ENCODE measurements at places on chromosomes 5 and 9.

- H3K27ac ChIP-seq = no peak overlapping the region
- H3K27me3 ChIP-seq = no peaks in the 10 kb centered on the region
- no peak overlapping the region for H3K4me3 ChIP-seq
- no peaks in the 10 kb centered on the region for H3K36me3 ChIP-seq
- DNase-seq = no peak
- no peaks in the 10 kb centered on the region for H3K4me1 ChIP-seq
Measured at GRCh38 chr9:99745085-99745484, 76.6 kb upstream of the NR4A3 start.

GRCh38 chr5:66675406-66675805 lies 79.2 kb downstream of the MAST4 start:
- no peaks in the 10 kb centered on the region for H3K36me3 ChIP-seq
- H3K4me3 ChIP-seq = no peak overlapping the region
- H3K4me1 ChIP-seq = no peaks in the 10 kb centered on the region
- DNase-seq = no peak
- no peaks in the 10 kb centered on the region for H3K27me3 ChIP-seq

- no peaks in the 10 kb centered on the region for H3K27me3 ChIP-seq
- no peak within 1 kb of the TSS for H3K27ac ChIP-seq
- no peak within 1 kb of the TSS for H3K4me3 ChIP-seq
- H3K36me3 ChIP-seq = no peaks in the 10 kb centered on the region
Measured at GRCh38 chr5:141412854-141413539, at the start of gene PCDHGA10. Gene PCDHGA10 (plus strand): TSS chr5:141412987. CDS start chr5:141413176, 189 bp downstream.

DNA sequence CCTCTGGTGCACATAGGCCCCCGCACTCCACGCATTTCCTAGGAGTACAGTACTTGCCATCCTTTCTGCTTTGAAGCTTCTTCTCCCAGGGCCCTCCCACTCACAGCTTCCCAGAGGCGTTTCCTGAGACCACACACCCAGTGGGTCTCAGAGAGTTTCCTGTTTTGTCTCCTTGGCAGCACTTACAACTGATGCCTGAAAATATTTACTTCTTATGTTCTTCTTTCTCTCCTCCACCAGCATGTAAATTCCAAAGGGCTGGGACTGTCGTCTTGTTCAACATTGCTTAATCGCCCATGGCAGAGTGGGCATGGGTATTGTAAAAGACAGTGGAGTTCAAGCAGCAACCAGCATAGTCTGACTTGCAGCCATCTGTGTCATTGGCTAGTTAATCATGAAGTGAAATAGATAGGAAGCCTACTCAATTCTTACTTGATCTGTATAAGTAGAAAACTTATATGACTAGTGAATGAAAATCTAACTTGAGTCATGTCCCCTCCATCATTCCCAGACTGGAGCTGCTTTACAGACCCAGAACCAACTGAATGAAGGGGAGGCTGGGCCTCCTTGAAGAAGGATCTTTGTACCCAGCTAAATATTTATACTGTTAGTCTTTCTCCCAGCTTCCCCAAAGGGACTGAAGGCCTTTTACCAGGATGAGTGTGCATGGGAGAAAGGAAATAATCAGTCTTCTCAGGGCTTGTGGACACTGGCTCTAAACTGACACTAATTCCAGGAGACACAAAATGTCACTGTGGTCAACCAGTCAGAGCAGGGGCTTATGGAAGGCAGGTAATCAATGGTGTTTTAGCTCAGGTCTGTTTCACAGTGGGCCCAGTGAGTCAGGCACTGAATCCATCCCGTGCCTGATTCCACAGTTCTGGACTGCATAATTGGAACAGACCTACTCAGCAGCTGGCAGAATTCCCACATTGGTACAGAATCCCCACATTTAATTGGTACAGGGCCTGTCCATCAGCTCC lies 116.4 kb downstream of the SV2C start:
- no peaks in the 10 kb centered on the region for H3K4me1 ChIP-seq
- DNase-seq = no peak
- no peaks in the 10 kb centered on the region for H3K36me3 ChIP-seq
- H3K27me3 ChIP-seq = no peaks in the 10 kb centered on the region
- no peak overlapping the region for H3K27ac ChIP-seq

GRCh38 chr5:79205965-79206364 lies 30.0 kb upstream of the JMY start:
- no peak for DNase-seq
- H3K36me3 ChIP-seq = no peaks in the 10 kb centered on the region
- no peaks in the 10 kb centered on the region for H3K27me3 ChIP-seq
- H3K4me3 ChIP-seq = no peak overlapping the region
- no peak overlapping the region for H3K27ac ChIP-seq

- H3K4me1 ChIP-seq = no peaks in the 10 kb centered on the region
- H3K27me3 ChIP-seq = no peaks in the 10 kb centered on the region
Measured at GRCh38 chr5:76622076-76622475, 1.1 kb downstream of the F2RL2 start.

DNA sequence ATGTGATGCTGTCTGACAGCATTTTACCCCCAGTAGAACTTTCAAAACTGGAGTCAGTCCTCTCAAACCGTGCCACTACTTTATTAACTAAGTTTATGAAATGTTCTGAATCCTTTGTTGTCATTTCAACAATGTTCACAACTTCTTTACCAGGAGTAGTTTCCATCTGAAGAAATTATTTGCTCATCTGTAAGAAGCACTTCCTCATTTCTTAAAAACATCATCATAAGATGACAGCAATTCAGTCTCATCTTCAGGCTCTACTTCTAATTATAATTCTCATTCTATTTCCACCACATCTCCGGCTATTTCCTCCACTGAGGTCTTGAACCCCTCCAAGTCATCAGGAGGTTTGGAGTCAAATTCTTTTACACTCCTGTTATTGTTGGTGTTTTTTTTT lies 2.3 kb upstream of the TAS2R1 start:
- no peaks in the 10 kb centered on the region for H3K36me3 ChIP-seq
- no peaks in the 10 kb centered on the region for H3K4me1 ChIP-seq
- no peak overlapping the region for H3K4me3 ChIP-seq
- no peak overlapping the region for H3K27ac ChIP-seq
- no peak for DNase-seq
- no peaks in the 10 kb centered on the region for H3K27me3 ChIP-seq

DNA sequence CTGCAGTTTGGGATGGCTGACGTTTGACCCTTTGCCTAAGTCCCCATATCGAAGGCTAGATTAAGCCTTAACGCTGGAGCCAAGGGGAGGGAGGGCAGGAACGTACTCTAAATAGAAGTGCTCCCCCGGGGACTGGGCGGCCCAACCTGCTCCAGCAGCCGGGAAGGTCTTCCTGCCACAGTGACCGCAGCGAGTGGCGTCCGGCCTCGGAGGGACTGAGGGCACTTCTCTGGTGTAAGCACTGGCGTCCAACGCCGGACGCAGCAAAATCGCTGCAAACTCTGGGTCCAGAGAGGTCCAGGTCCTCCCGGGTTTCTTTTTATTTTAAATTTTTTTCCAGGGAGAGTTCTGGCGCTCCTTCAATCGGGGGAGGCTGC lies 505 bp upstream of the ACER2 start:
- no peaks in the 10 kb centered on the region for H3K27me3 ChIP-seq
- H3K4me3 ChIP-seq = peak overlapping the region; percentile 36
- peak; percentile 83 for DNase-seq
- H3K27ac ChIP-seq = no peak overlapping the region
- H3K36me3 ChIP-seq = no peaks in the 10 kb centered on the region

DNA sequence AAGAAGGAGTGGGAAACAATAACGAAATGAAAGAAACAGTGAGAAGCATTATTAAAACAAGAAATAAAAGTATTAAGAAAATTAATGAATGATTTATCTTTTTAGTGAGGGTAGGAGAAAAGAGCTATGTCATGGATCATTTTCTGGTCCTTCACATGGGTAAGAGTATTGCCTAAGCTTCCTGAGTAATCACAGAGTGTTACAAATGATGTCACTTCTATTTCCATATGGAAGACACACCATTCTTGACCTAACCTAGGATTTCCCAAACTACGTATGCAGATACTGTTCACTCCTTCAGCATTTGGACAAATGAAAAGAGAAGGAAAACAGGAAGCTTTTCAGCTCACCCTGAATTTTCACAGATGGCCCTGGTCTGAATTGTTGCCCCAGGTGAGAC lies 3.3 kb upstream of the TSLP start:
- no peaks in the 10 kb centered on the region for H3K27me3 ChIP-seq
- DNase-seq = no peak
- H3K36me3 ChIP-seq = no peaks in the 10 kb centered on the region
- no peak overlapping the region for H3K4me3 ChIP-seq
- no peaks in the 10 kb centered on the region for H3K4me1 ChIP-seq

GRCh38 chr5:165334201-165334600 lies 1828.8 kb downstream of the MAT2B start:
- no peak overlapping the region for H3K4me3 ChIP-seq
- H3K27me3 ChIP-seq = no peaks in the 10 kb centered on the region
- H3K27ac ChIP-seq = no peak overlapping the region
- no peaks in the 10 kb centered on the region for H3K36me3 ChIP-seq
- no peaks in the 10 kb centered on the region for H3K4me1 ChIP-seq
- no peak for DNase-seq

DNA sequence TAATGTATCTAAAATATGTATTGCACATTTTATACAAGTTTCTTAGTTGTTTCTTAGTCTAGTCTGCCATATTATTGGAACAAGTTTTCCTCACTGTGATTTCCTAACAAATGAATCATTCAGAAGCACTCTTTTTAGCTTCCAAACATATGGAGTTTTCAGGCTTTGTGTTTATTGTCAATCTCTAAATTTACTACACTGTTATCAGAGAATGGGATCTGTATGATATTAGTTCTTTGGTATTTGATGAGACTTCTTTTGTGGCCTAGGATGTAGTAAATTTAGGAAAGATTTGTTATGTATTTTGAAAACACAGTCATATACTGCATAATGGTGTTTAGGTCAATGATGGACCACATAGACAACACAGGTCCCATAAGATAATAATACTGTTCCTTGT lies 25.7 kb downstream of the SREK1IP1 start:
- H3K27ac ChIP-seq = no peak overlapping the region
- no peak for DNase-seq
- H3K4me1 ChIP-seq = peaks cover 6% of the 10 kb centered on the region
- H3K4me3 ChIP-seq = no peak overlapping the region
- H3K27me3 ChIP-seq = no peaks in the 10 kb centered on the region

GRCh38 chr5:169886033-169886432 lies 94.3 kb downstream of the INSYN2B start:
- DNase-seq = no peak
- H3K36me3 ChIP-seq = no peaks in the 10 kb centered on the region
- H3K27ac ChIP-seq = no peak overlapping the region
- H3K4me3 ChIP-seq = no peak overlapping the region
- no peaks in the 10 kb centered on the region for H3K4me1 ChIP-seq
- no peaks in the 10 kb centered on the region for H3K27me3 ChIP-seq

Data from pancreas (tissue), 10 donors.